NCI-H1436 (cell line): ENCODE measurements at places on chromosomes 2 and 18.

DNA sequence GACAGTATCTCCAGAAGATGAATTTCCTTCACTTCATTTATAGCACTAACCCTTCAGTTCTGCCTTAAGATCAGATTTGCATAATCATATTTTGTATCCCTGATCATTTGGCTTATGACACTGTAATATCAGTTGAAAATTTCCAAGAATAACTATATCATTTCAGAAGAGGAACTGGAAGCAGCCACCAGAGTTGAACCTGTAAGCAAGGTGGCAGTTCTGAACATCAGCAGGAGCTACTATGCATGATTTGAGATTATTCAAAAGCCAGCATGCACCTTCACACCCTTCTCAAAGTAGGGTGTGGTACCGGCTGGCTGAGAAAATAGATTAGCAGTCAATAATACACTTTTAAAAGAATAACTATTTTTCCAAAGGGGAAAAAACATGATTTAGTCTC lies 328.2 kb downstream of the DLGAP1 start:
- no peak for DNase-seq

DNA sequence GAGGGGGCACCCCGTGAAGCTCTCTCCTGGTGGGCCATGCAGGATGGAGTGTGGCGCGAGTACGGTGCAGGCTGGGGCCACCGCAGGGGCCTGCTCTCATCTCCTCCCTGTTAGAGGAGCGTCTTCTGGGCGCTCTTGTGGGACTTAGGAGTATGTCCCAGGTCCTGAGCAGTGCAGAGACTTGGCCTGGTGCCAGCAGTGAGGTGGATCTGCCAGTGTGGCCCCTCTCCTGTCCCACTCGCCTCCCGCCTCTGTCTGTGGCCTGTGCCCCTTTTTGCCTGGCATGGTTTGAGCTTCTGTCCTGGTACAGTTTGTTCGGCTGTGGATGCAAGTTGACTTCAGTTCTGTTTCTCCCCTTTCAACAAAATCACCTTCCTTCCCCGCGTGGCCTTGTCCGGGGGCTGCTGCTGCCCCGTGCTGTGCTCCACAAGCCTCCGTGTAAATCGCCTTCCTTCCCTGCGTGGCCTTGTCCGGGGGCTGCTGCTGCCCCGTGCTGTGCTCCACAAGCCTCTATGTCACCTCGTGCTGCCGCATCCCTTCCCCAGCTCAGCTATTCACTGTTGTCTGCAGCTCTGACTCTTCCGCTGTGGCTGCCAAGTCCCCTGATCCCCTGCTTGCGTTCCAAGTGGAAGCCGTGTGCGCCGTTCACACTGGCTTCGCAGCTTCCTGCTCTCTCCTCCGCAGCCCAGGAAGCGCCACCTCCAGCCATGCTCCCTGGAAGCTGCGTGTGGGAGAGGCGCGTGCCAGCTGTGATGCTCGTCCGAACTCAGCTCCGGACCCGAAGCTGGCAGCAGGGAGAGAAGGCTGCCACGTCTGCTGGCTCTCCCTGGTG lies 13.7 kb downstream of the LDLRAD4 start:
- DNase-seq, result no peak

GRCh38 chr2:73268830-73269685 lies 15.2 kb downstream of the FBXO41 start:
- peak; percentile 81 for DNase-seq

DNA sequence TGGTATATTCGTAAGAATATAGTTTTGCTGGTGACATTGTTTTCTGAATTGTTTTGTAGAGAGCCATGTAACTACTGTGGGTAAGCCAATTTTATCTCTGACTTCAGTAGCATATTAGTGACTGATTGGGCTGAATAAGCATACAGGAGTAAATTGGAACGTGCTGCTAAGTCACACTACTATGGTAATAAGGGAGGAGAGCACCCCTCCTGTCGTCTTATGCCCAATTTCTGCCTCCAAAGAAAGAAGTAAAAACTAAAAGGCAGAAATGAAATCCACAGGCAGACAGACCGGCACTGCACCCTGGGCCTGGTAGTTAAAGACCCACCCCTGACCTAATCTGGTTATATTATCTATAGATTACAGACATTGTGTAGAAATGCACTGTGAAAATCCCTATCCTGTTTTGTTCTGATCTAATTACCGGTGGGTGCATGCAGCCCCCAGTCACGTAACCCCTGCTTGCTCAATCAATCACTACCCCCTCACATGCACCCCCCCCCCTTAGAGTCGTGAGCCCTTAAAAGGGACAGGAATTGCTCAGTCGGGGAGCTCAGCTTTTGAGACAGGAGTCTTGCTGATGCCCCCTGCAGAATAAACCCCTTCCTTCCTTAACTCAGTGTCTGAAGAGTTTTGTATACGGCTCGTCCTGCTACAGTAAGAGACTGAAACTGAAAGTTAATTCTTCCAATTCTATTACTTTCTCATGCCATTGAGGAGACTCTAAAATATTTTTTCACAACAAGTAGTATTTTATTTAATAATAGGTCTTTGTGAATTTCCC lies 167.0 kb downstream of the ZNF804A start:
- DNase-seq, result no peak

DNA sequence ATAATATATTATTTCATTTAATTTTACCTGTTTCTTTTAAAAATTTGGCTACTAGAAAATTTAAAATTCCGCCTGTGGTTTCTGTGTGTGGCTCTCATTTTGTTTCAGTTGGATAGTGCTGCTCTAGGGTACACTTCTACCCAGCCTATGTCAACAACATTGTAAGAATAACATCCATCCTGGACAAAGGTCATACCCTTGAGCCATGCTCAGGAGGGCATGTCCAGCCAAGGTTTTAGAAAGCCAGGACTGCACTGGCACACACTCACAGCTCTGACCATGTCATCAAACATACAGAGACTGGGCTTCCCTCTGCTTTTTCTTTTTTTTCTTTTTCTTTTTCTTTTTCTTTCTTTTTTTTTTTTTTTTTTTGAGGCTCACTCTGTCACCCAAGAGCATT lies 96.1 kb downstream of the CTIF start:
- no peak for DNase-seq

GRCh38 chr2:240236217-240237111 lies 96.0 kb upstream of the OTOS start:
- peak; percentile 19 for DNase-seq

DNA sequence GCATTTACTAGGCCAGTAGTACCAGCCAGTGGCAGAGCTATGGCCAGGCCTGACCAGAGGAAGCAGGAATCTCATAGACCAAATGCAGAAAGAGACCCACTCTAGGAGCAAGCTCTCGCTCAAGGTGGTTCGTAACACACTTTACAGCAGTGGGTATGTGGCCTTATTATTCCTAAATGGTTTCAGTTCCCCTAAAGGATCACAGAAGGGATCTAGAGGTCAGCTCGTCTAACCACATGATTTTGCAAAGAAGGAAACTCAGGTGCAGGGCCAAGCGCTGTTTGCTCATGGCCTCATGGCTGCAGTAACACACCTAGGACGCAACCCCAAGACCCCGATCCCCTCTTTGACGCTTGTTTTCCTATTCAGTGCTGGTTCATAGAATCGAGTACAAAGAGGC lies 65.5 kb upstream of the ATG16L1 start:
- DNase-seq, result no peak
